ENCODE measurements at places on chromosomes 11 and 22. TPM values are rescaled to one million over a fixed set of nuclear protein-coding genes. Genes with fewer than 3 reads are reported as not detected.

GRCh38 chr22:44142421-44143104 is 38.2 kb upstream of the PARVG start:
- no peak for DNase-seq

DNA sequence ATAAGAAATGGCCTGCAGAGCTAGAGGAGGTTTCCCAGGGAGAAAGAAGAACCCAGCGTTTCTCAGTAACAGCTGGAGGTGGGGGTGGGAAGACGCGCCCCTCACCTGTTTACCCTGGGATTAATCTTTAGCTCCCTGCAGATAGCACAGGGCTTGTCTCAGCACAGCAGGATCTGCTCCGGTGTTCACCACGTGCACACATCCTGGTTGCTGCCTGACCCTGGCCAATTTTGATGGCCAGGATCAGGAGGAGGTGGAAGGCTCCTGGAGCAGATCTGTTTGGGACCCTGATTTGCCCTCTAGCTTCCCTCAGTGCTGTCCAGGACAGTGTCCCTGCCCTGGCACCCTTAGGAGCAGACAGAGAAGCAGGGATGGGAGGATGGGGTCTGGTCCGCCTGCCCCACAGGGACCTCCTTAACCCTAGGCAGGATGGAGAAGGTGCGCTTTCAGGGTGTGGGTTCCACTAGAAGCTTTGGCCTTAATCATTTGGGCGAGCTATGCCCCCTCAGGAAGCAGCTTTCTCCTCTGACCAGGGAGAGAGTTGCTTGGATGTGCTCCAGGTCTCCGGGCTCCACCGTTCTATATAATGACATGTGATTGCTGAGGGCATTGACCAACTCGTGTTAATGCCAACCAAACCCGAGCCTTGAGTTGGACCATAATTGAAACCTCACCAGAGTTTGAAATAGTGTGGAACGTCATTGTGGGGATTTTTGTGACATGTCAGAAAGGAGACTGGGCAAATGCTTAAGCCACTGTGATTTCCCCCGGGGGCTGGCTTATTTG is 19.3 kb downstream of the UPB1 start:
- no peak for DNase-seq

DNA sequence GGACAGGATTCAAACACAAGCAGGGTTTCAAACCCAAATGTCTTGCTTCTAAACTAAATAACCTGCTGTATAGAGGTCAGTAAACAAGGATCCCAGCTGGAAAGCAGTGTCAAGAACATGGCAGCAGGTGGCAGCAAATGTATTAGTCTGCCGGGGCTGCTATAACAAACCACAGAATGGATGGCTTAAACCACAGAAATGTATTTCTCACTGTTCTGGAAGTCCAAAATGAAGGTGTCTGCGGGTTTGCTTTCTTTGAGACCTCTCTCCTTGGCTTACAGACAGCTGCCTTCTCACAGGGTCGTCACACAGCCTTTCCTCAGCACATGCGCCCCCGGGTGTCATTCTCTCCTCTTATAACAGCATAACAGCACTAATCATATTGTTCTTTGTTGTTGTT is 65.1 kb upstream of the LRRC55 start:
- peak; percentile 44 for DNase-seq

- DNase-seq = no peak
Measured at GRCh38 chr11:82521427-82521826, 212.2 kb downstream of the FAM181B start.

- no peak for DNase-seq
Measured at GRCh38 chr11:65553301-65554001, 4.7 kb downstream of the LTBP3 start.

GRCh38 chr11:75369560-75370255 is 18.2 kb upstream of the ARRB1 start:
- DNase-seq = no peak

DNA sequence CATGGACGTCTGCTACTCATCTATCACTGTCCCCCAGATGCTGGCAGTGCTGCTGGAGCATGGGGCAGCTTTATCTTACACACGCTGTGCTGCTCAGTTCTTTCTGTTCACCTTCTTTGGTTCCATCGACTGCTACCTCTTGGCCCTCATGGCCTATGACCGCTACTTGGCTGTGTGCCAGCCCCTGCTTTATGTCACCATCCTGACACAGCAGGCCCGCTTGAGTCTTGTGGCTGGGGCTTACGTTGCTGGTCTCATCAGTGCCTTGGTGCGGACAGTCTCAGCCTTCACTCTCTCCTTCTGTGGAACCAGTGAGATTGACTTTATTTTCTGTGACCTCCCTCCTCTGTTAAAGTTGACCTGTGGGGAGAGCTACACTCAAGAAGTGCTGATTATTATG is 9.2 kb upstream of the OR9Q2 start:
- DNase-seq = no peak

DNA sequence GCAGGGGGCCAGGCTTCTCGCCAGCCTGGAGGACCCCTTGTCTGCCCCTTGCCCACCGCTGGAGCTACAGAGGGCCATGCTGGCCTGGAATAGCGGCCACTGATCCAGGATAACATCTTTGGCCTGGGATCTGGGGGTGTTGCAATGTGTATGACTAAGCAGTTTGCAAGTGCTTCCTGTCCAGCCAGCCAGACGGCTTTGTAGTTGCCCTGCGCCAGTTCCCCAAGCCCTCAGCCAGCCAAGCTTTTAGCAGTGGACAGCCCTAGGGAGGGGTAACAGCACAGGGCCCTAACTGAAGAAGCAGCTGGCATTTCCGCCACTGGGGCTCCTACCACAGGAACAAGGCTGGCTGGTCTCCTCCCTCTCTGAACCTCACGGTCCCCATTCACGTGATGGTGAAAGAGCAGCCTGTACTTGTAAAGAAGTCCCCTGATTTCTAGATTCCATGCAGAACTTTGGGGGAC is 32.1 kb downstream of the UQCR10 start:
- DNase-seq = peak; percentile 94

GRCh38 chr11:8365216-8365941 is 101.7 kb upstream of the LMO1 start:
- DNase-seq = no peak

- DNase-seq = no peak
Measured at GRCh38 chr11:108345767-108346166, 121.6 kb downstream of the C11orf65 start.

DNA sequence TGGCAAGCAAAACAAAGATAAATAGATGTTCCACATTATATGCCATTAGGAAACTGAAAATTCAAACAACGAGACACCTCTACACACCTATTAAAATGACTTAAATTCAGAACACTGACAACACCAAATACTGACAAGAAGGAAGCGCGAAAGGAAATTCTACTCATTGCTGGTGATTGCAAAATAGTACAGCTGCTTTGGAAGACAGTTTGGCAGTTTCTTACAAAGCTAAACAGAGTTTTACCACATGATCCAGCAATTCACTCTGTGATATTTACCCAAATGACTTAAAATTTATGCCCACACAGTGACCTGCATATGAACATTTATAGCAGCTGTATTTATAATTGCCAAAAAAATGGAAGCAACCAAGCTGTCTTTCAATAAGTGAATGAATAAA is 232.6 kb downstream of the CASP12 start:
- peak; percentile 80 for DNase-seq

DNA sequence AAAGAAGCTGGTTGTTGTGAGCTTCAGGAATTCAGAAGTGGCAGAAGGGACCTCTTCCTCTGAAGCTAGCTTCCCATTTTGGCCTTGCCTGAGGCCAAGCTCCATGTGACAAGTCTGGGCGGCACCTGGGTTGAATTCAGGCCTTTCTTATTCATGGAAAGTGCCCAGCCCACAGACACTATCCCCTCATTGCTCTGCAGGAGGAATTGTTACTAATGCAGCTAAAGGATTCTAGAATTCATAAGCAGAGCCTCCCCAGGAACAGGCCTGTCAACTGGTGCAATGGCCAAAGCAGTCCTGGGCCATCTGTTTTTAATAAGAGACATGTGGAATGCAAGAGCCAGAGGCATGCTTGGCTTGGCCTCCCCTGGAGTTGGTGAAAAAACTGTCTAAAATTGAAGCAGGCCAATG is 71.4 kb downstream of the SLC1A2 start:
- peak; percentile 67 for DNase-seq

- peak; percentile 90 for DNase-seq
Measured at GRCh38 chr11:19595840-19596751, 116.5 kb upstream of the NAV2 start.

GRCh38 chr22:27644566-27644965 is 157.0 kb downstream of the MN1 start:
- no peak for DNase-seq

DNA sequence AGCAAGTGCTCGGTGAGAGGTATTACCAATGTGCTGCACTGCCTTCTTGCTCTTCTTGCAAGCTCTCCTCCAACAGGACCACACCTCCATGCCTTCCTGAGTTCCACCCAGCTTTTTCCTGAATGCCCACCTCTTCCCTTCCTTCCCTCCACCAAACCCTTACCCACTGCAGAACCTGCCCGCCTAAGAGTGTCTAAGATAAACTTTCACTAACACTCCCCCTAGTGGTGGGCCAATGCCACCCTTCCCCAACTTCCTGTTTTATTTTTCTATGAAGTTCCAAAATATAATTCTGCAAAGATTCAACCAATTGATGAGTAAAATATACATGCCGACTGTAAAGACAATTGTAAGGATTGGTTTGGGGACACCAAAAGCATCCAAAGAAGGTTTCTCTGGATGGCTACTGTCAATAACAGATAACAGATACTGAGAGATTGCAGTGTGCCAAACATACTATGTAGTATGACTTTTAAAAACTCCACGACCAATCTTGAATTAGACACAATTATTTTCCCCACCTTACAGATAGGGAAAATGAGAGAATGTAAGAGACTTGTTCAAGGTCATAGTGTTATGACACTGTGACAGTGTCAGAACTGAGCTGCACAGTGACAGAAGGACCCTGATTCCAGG is 38.6 kb upstream of the BMAL1 start:
- peak; percentile 41 for DNase-seq

DNA sequence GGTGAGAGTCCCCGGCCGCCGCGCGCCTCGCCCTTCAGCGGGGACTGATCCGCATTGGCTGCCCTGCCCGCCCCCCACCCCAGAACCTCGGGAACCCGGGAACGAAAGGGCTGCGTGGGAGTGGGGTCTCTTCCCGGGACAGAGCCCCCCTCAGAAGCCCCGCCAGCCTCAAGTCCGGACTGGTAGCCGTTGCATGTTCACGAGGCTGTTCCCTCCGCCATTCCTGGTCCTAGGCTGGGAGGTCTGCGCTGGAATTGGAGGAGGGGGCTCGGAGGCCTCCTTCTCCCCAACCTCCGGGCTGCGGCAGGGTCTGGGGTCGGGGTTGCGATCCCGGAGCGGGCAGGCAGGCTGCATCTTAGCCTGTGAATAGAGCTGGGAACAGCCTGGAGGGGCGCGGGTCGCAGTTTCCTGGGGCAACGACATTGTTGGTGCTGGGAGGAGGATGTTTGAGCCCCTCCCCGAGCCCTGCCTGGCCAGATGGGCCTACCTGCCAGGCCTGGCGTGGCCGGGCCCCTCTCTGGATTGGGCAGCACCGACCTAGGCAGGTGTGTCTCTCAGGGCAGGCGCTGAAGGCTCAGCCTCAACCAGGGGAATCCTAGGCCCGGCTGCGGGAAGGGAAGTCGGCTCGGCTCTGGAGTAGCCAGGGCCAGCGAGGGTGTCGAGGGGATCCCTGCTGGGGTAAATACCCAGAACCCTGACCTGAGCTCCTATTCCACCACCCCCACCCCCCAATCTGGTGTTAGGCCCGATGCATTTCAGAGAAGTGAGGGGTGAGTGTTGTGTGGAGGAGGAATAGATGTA is 670 bp downstream of the MAPK8IP1 start:
- DNase-seq = no peak

GRCh38 chr11:79083352-79083751 is 357.5 kb downstream of the TENM4 start:
- DNase-seq = peak; percentile 26

DNA sequence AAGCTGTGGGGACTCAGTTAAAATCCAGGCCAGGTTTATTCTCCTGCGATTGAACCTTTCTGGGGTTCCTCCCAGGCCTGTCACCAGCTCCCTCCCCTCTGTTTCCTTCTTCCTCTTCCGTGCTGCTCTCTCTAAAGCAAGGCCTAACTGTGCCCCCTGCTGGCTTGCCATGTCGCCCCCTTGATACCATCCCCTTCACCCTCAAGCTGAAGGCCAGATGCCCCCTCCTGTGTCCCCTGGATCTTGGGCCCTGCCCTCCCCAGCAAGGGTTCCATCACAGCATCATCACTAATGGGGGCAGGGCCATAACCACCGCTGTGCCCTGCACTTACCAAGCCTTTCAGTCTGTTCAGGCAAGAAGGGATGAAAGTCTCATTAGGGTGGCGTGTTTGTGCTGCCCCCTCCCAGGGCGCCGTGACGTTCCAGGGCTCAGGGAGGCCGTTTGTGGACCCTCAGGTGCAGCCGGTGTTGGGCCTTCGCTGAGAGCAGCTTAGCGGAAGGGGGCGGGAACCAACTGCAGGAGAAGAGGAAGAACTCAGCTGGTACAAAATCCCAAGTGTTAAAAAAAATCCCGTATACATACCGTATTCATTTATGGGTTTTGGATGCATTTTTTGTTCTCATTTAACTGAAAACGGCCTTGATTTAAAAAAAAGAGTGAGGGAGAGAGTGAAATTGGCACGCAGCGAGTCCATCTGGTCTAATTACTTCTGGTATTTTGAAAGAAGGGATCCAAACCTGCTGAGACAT is 69.9 kb downstream of the MPPED1 start:
- no peak for DNase-seq

GRCh38 chr11:107898270-107898669 is 30.0 kb upstream of the RAB39A start:
- peak; percentile 63 for DNase-seq

- no peak for DNase-seq
Measured at GRCh38 chr11:14058061-14058460, 95.5 kb downstream of the SPON1 start.

- DNase-seq = peak; percentile 85
Measured at GRCh38 chr11:96187822-96188221, 155.2 kb downstream of the MAML2 start.

GRCh38 chr11:92461447-92461846 is 236.8 kb downstream of the FAT3 start:
- no peak for DNase-seq

RFPL2 gene
- not detected for total RNA-seq

FDXACB1 gene
- 3.0 TPM for total RNA-seq

KCNK4 gene
- not detected for total RNA-seq

OR1S1 gene
- total RNA-seq = not detected

FAM89B gene
- total RNA-seq = 14.2 TPM

HBB gene
- total RNA-seq = not detected

OR51L1 gene
- not detected for total RNA-seq

NPAS4 gene
- under 0.01 TPM for total RNA-seq

PHOX2A gene
- total RNA-seq = not detected

HEPHL1 gene
- under 0.01 TPM for total RNA-seq
